ENCODE measurements at places on chromosomes 2 and 18. TPM values are rescaled to one million over a fixed set of nuclear protein-coding genes. Genes with fewer than 3 reads are reported as not detected.

RAMP1 gene
- total RNA-seq: not detected

MC4R gene
- total RNA-seq: not detected

EPHA4 gene
- 35.8 TPM for total RNA-seq

ACYP2 gene
- total RNA-seq: 5.7 TPM

MRPL33 gene
- total RNA-seq: 151 TPM

DYTN gene
- not detected for total RNA-seq

PARD3B gene
- total RNA-seq: 19.0 TPM

HAAO gene
- not detected for total RNA-seq

C2orf76 gene
- total RNA-seq: 11.3 TPM

MALL gene
- total RNA-seq: 102 TPM

LRP1B gene
- total RNA-seq: 0.07 TPM

EVX2 gene
- total RNA-seq: not detected

CHRND gene
- not detected for total RNA-seq

SIGLEC15 gene
- 0.14 TPM for total RNA-seq

SCYGR4 gene
- total RNA-seq: not detected

CYTIP gene
- total RNA-seq: 0.13 TPM

UCN gene
- total RNA-seq: 0.13 TPM

LOXL3 gene
- total RNA-seq: 0.72 TPM

ABHD1 gene
- total RNA-seq: 0.13 TPM

REG3G gene
- not detected for total RNA-seq

MFSD6 gene
- total RNA-seq: 10.0 TPM

CD207 gene
- not detected for total RNA-seq

KIF1A gene
- not detected for total RNA-seq

RAB6D gene
- not detected for total RNA-seq

ACMSD gene
- total RNA-seq: not detected

MAP3K20 gene
- 32.6 TPM for total RNA-seq

AQP12A gene
- total RNA-seq: not detected

RALB gene
- total RNA-seq: 215 TPM
